Osteocyte (in vitro differentiated cells): ENCODE measurements at places on chromosomes 11 and 22.
A peak's percentile ranks its signal among the peaks of the same experiment; 100 is the strongest.

- DNase-seq, result no peak
- no peaks in the 10 kb centered on the region for H3K36me3 ChIP-seq
- H3K27ac ChIP-seq, result no peak overlapping the region
These were observed 56.9 kb upstream of the TOP3B start for GRCh38 chr22:22039286-22040074.

GRCh38 chr11:30635401-30635989 is 49.3 kb upstream of the MPPED2 start:
- DNase-seq, result no peak
- H3K27ac ChIP-seq, result no peak overlapping the region
- H3K4me3 ChIP-seq, result no peak overlapping the region
- H3K36me3 ChIP-seq, result no peaks in the 10 kb centered on the region

GRCh38 chr11:96072592-96072991 is 148.7 kb upstream of the MTMR2 start:
- DNase-seq, result no peak
- no peak overlapping the region for H3K27ac ChIP-seq
- no peak overlapping the region for H3K4me3 ChIP-seq
- peaks cover 9% of the 10 kb centered on the region for H3K36me3 ChIP-seq
- H3K27me3 ChIP-seq, result no peaks in the 10 kb centered on the region

DNA sequence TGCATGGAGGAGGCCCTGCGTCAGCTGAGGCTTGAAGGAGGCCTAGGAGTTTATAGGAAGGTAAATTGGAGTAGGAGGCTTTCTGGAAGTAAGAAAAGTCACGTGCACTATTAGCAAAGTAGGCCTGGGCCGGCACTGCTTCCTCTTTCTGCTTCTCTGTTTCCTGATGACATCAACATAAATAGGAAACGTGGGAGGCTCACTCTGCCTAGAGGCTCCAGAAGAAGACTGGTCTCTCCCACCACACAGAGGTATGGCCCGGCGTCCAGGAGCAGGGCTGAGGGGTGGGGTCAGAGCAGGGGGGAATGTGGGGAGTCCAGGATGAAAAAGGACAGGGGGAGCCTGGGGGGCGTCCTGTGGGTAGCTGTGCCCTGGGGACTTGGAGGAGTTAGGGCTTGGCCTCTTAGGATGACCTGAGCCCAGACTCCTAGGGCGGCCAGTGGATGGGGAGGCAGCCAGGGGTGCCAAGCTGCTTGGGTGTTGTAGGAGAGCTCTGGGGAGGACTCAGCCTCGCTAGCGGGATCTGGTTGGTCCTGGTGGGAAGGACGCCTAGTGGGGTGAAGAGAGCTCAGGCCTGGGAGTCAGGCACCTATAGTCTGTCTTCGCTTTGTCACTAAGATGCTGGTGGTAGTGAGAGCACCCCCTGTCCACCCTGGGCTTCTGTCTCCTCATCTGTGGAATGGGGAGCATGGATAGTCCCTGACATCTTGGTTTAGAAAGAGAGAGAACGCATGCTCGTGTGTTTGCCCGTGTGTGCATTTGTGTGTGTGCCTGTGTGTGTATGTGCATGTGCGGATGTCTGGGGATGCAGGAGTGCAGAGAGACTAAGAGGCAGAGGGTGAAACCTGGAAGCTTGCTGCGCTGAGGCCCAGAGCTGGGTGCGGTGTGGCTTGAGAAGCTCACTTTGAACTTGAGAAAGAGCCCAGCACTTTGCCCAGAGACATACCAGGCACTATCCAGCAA is at the start of gene CSF2RB:
CSF2RB (plus strand) TSS at position 202 of the 963 bp plus-strand sequence. CDS start 8,580 bp downstream, outside the sequence.
- H3K4me1 ChIP-seq, result peaks cover 28% of the 10 kb centered on the region
- no peak for DNase-seq
- H3K4me3 ChIP-seq, result no peak within 1 kb of the TSS
- peak within 1 kb of the TSS; percentile 23 for H3K27ac ChIP-seq
- H3K36me3 ChIP-seq, result no peaks in the 10 kb centered on the region

- H3K27me3 ChIP-seq, result peaks cover 22% of the 10 kb centered on the region
- no peak within 1 kb of the TSS for H3K4me3 ChIP-seq
- no peak within 1 kb of the TSS for H3K27ac ChIP-seq
These were observed at the start of gene POU2AF1 for GRCh38 chr11:111378861-111379601. Gene POU2AF1 (minus strand): TSS chr11:111379275. CDS start chr11:111379177, 98 bp downstream.

- peaks cover 56% of the 10 kb centered on the region for H3K4me1 ChIP-seq
- H3K27me3 ChIP-seq, result peaks cover 5% of the 10 kb centered on the region
- DNase-seq, result no peak
- peak overlapping the region; percentile 80 for H3K27ac ChIP-seq
- no peaks in the 10 kb centered on the region for H3K36me3 ChIP-seq
- H3K4me3 ChIP-seq, result no peak overlapping the region
These were observed 51.4 kb upstream of the SHISAL1 start for GRCh38 chr22:44363980-44364750.

DNA sequence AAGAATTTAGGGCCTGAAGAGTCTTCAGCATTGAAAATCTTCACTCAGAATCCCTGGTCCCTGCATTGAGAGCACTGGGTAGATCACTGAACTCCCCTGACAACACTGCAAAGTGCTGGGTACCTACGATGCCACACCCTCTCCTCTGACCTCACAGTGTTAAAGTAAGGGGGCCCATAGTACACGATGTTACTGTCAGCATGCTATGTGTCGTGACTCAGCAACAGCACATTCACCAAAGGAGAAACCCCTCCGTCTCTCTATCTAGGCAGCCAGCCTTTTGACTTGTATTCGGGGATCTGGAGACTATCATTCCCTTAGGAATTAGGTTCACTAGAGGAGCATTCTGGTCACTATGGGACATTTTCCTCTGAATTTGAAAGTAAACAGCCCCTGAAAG is 67.4 kb upstream of the PITPNB start:
- DNase-seq, result peak; percentile 19
- H3K4me1 ChIP-seq, result peaks cover 41% of the 10 kb centered on the region
- no peak overlapping the region for H3K4me3 ChIP-seq
- no peaks in the 10 kb centered on the region for H3K27me3 ChIP-seq
- peaks cover 40% of the 10 kb centered on the region for H3K36me3 ChIP-seq
- no peak overlapping the region for H3K27ac ChIP-seq

GRCh38 chr11:61369372-61370348 is 7.5 kb downstream of the TMEM138 start:
- no peaks in the 10 kb centered on the region for H3K27me3 ChIP-seq
- DNase-seq, result no peak
- peak overlapping the region; percentile 45 for H3K27ac ChIP-seq
- H3K4me3 ChIP-seq, result no peak overlapping the region
- peaks cover 13% of the 10 kb centered on the region for H3K4me1 ChIP-seq
- peaks cover 30% of the 10 kb centered on the region for H3K36me3 ChIP-seq

DNA sequence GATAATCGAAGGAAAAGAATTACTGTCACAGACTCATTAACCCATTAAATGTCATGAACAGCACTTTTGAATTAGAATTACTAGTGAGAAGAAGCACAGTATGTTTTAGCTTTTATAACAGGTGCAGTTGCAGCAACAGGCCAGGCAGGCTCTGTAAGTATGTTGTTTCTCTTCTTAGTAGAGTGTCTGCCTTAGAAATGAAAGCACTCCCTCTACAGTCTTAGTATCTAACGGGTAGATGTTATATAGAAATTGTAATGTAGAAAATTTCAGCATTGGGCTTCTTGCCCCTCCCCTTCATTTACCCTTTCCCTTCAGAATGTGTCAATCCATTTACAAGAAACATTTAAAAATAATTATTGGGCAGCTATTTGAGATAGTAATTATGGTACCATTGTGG is 87.4 kb downstream of the HIPK3 start:
- H3K4me1 ChIP-seq, result no peaks in the 10 kb centered on the region
- no peaks in the 10 kb centered on the region for H3K27me3 ChIP-seq
- DNase-seq, result no peak
- H3K36me3 ChIP-seq, result peaks cover 32% of the 10 kb centered on the region
- no peak overlapping the region for H3K27ac ChIP-seq
- no peak overlapping the region for H3K4me3 ChIP-seq

DNA sequence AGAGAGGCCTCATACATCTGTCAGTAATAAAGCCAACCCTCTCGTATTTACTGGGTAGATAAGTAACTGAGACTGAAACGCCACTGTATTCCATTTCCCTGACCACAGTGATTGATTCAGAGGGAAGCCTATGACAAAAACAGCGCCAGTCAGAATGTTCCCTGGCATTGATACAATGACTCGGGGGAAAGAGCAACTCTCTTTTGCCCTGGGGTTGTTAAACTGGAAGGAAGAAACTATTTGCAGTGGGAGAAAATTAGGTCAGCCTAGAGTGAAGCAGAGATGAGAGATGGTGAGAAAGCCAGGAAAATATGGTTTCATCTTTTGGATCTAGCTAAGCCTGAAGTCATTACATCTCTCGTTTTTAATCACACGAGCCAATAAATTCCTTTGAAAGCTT is 48.6 kb upstream of the RBFOX2 start:
- H3K4me3 ChIP-seq, result no peak overlapping the region
- no peak for DNase-seq
- no peaks in the 10 kb centered on the region for H3K36me3 ChIP-seq
- H3K4me1 ChIP-seq, result peaks cover 15% of the 10 kb centered on the region

DNA sequence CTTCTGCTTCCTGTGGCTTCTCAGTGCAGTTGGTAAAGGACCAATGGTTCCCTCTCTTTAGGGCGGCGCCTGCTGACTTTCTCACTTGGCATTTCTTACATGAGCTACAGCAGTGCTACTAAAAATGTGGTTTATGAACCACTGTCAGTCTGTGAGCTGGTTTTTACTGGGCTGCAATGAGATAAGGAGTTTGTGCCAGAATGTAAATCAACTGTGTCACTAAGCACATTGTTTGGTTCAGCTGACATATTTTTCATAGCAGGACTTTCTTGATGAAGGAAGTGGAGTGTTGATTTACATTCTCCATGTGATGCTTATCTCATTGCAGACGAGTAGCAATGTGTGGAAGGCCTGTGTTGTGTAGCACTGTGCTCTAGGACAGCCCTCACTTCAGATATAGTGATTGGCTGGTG is 463.3 kb downstream of the SOX6 start:
- H3K4me1 ChIP-seq, result peaks cover 22% of the 10 kb centered on the region
- no peaks in the 10 kb centered on the region for H3K36me3 ChIP-seq
- H3K27ac ChIP-seq, result no peak overlapping the region
- H3K4me3 ChIP-seq, result no peak overlapping the region
- DNase-seq, result no peak
- H3K27me3 ChIP-seq, result peaks cover 3% of the 10 kb centered on the region

GRCh38 chr11:113034576-113034975 is 73.4 kb downstream of the NCAM1 start:
- no peak overlapping the region for H3K4me3 ChIP-seq
- H3K4me1 ChIP-seq, result no peaks in the 10 kb centered on the region
- no peaks in the 10 kb centered on the region for H3K36me3 ChIP-seq

DNA sequence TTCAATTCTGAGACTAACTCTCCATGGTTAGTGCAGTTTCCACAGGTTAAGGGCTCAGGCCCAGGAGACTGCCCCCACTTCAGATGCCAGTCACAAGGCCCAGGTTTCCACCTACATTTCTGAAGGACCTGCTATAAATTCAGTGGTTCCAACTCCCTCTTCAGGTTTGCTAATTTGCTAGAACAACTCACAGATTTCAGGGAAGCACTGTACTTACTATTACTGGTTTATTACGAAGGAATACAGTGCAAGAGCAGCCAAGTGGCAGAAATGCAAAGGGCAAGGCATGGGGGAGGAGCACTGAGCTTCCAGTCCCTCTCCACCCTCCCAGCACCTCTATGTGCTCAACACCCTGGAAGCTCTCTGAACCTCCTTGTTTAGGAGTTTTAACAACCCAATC is 39.3 kb upstream of the SPON1 start:
- no peak overlapping the region for H3K27ac ChIP-seq
- no peak for DNase-seq

DNA sequence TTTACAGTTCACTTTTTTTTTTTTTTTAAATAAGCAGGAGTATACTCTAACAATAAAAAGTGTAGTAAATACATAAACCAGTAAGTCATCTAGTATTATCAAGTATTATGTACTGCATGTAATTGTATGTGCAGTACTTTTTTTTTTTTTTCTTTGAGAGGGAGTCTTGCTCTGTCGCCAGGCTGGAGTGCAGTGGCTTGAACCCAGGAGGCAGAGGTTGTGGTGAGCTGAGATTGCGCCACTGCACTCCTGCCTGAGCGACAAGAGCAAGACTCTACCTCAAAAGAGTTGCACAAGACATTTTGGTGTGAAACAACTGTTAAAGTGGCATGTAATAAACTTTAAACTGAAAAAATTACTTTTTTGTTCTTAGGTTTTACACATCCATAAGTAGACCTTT is 16.7 kb downstream of the BCL2L13 start:
- H3K27me3 ChIP-seq, result no peaks in the 10 kb centered on the region
- H3K4me3 ChIP-seq, result no peak overlapping the region
- no peaks in the 10 kb centered on the region for H3K4me1 ChIP-seq
- H3K36me3 ChIP-seq, result peaks cover 14% of the 10 kb centered on the region

DNA sequence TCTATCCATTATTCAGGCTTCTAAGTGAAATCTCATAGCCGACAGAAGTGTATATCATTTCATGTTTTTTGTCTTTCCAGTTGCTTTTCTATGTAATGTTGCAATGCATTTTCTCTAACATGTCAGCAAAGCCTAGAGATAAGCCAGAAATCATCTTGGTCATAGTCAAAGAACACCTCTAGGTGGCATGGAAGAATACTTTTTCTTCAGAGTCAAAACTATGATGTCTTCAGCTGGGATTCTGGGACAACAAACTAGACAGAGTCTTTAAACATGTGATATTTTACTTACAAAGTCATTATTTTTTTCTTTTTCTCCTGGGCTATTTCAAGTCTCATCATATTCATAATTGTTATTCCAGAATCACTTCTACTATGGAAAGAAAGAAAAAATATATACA is 4.4 kb downstream of the GAS2 start:
- peaks cover 76% of the 10 kb centered on the region for H3K27me3 ChIP-seq
- no peak overlapping the region for H3K4me3 ChIP-seq
- H3K36me3 ChIP-seq, result no peaks in the 10 kb centered on the region
- DNase-seq, result no peak
- no peak overlapping the region for H3K27ac ChIP-seq

GRCh38 chr22:17079572-17079971 is 5.2 kb upstream of the IL17RA start:
- peaks cover 5% of the 10 kb centered on the region for H3K4me1 ChIP-seq
- H3K4me3 ChIP-seq, result no peak overlapping the region
- H3K27me3 ChIP-seq, result no peaks in the 10 kb centered on the region
- H3K27ac ChIP-seq, result no peak overlapping the region

DNA sequence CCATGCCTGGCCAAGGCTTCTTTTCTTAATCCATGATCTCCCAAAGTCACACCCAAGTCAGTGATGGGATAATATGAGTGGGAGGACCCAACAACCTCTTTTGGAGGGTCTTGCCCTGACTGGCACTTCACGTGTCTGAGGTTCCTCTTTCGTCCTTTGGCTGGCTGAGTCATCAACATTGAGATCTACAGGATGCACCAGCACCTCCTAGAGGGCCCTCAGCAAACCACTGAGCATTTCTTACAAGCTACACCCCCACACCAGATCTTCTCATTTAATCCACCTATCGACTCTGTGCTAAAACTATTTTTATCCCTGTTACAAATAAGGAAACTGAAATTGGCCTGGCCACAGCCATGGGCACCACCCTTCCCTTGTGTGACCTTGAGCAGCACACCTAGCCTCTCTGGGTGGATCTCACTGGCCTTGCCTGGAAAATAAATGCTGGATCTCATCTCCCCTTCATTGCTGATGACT is 63.4 kb downstream of the FLI1 start:
- peaks cover 19% of the 10 kb centered on the region for H3K36me3 ChIP-seq
- no peak overlapping the region for H3K4me3 ChIP-seq
- peaks cover 13% of the 10 kb centered on the region for H3K4me1 ChIP-seq

GRCh38 chr11:85685820-85686459 is at the start of gene CCDC89:
Gene CCDC89 (minus strand): TSS chr11:85686195. CDS start chr11:85686130, 65 bp downstream.
- H3K4me1 ChIP-seq, result peaks cover 1% of the 10 kb centered on the region
- H3K4me3 ChIP-seq, result no peak within 1 kb of the TSS
- peaks cover 8% of the 10 kb centered on the region for H3K27me3 ChIP-seq
- no peak within 1 kb of the TSS for H3K27ac ChIP-seq
- DNase-seq, result no peak
